Stimulated activated CD4-positive, alpha-beta T cell treated with anti-CD3 and anti-CD28 coated beads, Interleukin-12 subunit alpha, Interleukin-12 subunit beta, amount 100 ng/mL, for 4 hours (primary cell): ENCODE measurements at places on chromosomes 12 and 14.

GRCh38 chr12:104414581-104415341 is 42.0 kb upstream of the CHST11 start:
- no peak for DNase-seq

DNA sequence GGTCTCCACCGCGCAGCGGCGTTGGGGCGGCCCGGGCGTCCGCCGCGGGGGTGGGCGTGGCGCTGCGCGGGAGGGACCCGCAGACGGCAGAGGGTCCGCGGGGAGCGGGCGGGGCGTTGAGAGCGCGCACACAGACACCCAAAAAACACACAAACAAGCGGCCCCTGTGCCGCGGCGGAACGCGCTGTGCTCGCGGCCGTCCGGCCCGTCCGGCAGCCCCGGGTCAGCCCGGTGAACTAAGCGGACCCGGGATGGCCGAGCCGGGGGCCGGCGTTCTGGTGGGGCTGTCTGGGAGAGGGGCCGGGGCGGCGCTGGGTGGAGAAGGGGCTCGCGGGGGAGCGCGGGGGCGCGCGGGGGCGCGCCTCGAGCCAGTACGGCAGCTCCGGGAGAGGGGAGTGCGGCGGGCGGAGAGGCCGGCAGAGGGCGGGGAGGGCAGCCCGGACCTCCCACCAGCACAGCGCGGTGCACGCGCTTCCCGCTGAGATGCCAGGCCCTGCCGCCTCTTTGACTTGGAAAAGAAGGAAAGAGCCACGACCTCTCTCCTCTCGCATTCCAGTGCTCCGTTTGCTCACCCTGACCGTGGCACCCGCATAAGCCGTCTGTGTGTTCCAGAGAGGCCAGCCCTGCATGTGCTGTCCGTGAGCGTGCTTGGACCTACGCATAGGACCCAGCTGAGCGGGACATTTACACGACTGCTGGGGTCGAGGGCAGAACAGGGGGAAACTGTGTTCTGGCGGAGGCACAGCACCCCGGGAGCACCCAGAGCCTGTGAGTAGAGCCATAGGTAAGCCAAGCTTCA is 10.3 kb downstream of the SLC6A12 start:
- no peak for DNase-seq

DNA sequence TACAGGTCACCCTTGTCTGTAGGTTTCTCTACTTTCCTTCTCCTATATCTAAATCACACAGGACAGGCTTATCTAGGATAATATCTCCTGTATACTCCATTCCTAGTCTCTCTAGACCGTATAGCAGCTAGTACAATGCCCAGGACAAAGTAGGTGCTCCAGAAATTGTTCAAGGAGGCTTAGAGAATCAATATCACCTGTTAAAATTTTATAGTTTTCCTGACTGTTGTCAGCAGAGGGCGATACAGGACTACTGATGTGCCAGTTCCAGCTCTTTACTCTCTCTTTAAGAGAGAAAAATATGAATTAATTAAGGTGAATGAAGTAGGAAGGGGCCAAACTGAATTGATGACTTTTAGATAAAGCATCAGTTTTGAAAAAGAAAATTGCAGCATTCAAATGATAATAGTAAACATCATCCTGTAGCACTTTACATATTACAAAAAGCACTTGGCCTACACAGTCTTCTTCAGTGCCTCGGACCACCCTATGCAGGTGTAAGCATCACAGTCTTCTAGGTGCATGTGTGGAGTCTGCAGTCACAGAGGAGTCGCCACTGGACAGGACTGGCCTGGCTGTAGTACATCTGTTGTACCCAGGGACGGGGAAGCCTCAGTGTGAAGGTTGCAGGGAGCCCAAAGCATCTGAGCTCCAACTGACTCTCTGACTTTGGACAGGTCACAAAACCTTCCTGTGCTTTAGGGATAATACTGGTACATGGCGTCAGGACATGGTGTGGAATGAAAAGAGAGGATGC is 61.9 kb upstream of the MAX start:
- no peak for DNase-seq

DNA sequence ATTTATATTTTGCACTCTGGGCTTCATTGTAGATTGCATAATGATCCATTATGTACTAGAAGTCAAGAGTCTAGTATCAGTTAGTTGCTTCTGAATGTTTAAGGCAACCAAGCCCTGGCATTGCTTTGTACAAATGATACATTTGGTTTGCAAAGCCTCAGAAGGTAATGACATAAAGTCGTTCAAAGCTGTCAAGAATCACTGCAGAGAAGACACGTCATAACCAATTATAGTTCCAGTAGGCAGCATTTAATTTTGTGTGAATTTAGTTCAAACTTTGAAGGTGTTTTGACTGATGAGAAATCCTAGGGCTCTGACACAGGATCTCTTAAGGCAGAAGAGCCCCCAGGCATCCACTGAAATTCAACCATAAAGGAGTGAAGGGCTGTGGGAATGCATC is 163.0 kb upstream of the KRR1 start:
- no peak for DNase-seq

GRCh38 chr14:96189281-96189711 is 15.3 kb upstream of the BDKRB2 start:
- no peak for DNase-seq

DNA sequence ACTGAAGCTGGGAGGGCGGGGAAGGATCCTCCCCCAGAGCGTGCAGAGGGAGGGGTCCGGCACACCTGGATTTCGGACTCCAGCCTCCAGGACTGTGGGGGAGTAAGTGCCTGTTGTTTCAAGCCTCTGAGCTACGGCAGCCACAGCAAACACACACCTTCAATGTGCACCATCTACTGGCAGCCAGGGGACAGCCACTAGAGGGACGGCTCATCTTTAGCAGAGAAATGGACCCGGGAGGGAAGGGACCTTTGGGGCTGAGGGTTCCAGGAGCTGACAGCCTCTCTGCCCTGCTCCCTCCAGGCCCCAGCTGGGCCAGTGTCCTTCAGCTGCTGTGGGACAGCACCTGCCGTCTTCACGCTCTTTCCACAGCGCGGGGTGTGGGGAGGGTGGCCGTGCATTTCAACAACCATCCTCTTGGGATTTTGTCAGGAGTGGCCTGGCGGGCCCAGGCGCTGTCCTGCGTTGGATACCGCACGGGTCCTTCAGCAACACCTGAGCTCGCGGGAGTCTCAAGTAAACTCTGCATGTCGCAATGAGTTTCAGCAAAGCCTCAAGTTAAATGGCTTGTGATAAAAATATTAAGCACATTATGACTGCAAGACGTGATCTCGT is 209.2 kb upstream of the C14orf180 start:
- no peak for DNase-seq

- DNase-seq: no peak
These were observed 1.2 kb upstream of the WDR20 start for GRCh38 chr14:102138535-102138934.

DNA sequence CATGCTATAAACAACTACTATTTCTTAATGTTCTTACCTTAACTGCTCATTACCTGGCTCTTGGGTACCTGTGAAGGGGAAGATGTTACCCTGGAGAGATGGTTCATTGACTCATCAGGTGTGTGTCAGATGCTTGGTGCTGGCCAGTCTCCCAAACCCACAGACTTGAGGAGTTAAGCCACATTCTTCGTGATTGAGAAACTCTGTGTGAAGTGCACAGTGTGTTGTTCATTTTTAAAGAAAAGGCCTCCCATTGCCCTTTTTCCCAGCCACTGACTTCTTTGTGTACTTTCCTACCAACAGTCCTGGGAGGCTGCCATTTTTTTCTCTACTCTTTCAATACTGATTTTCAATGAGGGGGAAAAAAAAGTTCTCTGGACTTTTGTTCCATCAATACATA is 3.2 kb downstream of the MGST1 start:
- no peak for DNase-seq
